ENCODE measurements at places on chromosomes 2 and 18. TPM values are rescaled to one million over a fixed set of nuclear protein-coding genes. Genes with fewer than 3 reads are reported as not detected.

Gene ZAP70
- 2.7 TPM for total RNA-seq

- DNase-seq = no peak
- H3K4me3 ChIP-seq = no peak overlapping the region
- no peaks in the 10 kb centered on the region for H3K36me3 ChIP-seq
- H3K27me3 ChIP-seq = no peaks in the 10 kb centered on the region
- no peaks in the 10 kb centered on the region for H3K4me1 ChIP-seq
Measured at GRCh38 chr2:237128026-237128703, 42.5 kb downstream of the COPS8 start.

Gene TMEM37
- 1.5 TPM for total RNA-seq

Gene AQP12A
- total RNA-seq = not detected

Gene CCL20
- total RNA-seq = not detected

DNA sequence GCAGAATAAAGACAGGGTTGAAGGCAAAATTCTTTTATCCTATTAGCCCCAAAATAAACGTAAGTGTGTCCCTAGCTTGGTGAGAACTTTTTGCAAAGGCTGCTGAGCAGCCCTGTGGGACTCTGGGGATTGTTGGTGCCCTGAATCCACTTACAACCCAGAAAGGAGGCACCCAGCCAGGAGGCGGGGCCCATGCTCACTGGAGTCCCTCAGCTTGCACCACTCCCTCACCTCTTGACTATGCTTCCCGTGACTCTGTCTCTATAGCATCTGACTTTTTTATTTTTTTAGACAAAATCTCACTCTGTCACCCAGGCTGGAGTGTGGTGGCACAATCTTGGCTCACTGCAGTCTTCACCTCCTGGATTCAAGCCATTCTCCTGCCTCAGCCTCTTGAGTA lies 15.8 kb upstream of the COL6A3 start:
- H3K27ac ChIP-seq = no peak overlapping the region
- H3K36me3 ChIP-seq = no peaks in the 10 kb centered on the region
- DNase-seq = no peak
- H3K27me3 ChIP-seq = no peaks in the 10 kb centered on the region
- H3K4me3 ChIP-seq = no peak overlapping the region
- peaks cover 13% of the 10 kb centered on the region for H3K4me1 ChIP-seq

DNA sequence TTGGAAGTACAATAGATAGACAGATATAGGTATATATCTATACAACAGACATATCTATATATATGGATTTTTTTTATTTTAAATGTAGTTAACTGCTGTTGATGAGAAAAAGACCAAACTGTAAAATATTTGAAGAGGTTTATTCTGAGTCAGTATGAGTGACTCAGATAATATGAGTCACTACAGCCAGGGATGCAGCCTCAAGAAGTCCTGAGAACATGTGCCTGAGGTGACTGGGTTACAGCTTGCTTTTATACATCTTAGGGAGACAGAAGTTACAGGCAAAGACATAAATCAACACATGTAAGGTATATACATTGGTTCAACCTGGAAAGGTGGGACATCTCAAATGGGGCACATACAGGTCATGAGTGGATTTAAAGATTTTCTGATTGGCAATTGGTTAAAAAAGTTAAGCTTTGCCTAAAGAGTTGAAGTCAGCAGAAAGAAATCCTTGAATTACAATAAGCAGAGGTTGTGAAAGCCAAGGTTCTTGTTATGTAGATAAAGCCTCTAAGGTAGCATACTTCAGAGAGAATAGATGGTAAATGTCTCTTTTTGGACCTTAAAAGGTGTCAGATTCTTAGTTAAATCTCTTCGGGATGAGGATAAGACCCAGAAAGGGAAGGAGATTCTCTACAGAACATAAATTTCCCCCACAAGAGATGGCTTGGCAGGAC lies 149.9 kb downstream of the RBM43 start:
- no peak overlapping the region for H3K4me3 ChIP-seq
- H3K4me1 ChIP-seq = no peaks in the 10 kb centered on the region
- no peaks in the 10 kb centered on the region for H3K36me3 ChIP-seq

Gene HOXD8
- not detected for total RNA-seq

DNA sequence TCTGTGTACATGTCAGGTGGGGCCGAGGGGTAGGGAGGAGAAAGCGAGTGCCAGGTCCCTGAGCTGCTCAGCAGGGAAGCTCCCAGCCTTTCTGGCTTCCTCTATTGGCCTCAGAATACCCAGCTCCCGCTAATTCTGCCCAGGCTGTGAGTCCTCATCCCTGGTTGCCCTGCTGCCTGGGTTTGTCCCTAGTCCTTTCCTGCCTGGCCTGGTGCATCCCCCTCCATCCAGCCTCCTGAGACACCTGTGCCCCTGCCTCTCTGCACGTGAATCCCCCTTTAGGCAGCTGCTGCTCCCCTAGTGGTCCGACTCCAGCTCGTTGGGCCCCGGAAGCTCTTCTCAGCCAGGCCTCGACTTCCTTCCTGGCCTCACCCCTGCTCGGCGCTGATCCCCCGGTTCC lies 54.6 kb downstream of the INHBB start:
- no peak overlapping the region for H3K27ac ChIP-seq
- no peak for DNase-seq
- H3K4me3 ChIP-seq = no peak overlapping the region
- H3K36me3 ChIP-seq = no peaks in the 10 kb centered on the region

DNA sequence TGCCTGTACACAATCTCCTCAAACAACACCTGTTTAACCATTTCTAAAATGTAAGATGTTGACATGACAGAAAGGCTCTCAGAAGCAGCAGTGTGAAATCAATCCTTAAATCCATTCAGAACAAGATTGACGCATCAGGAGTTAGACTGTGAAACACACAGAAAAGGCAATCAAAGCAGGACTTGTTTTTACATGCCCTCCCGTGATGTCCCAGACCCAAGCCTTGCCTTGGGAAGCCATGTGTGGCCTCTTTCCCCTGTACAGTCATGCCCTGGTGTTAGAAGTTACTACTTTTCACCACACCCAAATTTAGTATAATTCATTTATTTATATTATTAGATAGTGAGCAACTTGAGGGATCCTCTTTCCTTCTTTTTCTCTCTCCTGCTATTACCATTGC lies 115.7 kb downstream of the NCKAP5 start:
- no peak for DNase-seq
- H3K27ac ChIP-seq = no peak overlapping the region
- no peaks in the 10 kb centered on the region for H3K27me3 ChIP-seq
- H3K4me3 ChIP-seq = no peak overlapping the region

- DNase-seq = no peak
- H3K4me3 ChIP-seq = no peak overlapping the region
- H3K27me3 ChIP-seq = no peaks in the 10 kb centered on the region
- H3K27ac ChIP-seq = no peak overlapping the region
- no peaks in the 10 kb centered on the region for H3K4me1 ChIP-seq
Measured at GRCh38 chr2:174673876-174674275, 76.3 kb upstream of the WIPF1 start.

DNA sequence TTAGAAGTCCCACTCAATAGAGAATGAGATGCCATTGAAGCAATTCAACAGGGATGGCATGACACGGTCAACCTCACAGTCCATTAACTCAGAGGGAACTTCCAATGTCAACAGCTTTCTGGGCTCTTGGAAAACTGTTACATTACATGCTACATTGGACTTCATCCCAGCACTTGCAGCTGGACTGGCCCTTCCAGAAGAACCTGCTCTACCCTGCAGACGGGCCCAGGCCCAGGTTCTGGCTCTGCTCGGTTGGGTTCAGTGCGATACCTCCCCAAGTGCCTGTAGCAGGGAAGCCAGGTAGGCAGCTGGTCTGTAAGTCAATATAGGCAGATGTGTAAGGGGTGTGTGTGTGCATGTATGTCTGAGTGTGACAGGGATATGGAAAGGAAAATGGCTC lies 12.9 kb downstream of the LAMA1 start:
- DNase-seq = no peak
- H3K36me3 ChIP-seq = no peaks in the 10 kb centered on the region
- H3K4me1 ChIP-seq = no peaks in the 10 kb centered on the region
- no peak overlapping the region for H3K27ac ChIP-seq
- H3K27me3 ChIP-seq = no peaks in the 10 kb centered on the region

DNA sequence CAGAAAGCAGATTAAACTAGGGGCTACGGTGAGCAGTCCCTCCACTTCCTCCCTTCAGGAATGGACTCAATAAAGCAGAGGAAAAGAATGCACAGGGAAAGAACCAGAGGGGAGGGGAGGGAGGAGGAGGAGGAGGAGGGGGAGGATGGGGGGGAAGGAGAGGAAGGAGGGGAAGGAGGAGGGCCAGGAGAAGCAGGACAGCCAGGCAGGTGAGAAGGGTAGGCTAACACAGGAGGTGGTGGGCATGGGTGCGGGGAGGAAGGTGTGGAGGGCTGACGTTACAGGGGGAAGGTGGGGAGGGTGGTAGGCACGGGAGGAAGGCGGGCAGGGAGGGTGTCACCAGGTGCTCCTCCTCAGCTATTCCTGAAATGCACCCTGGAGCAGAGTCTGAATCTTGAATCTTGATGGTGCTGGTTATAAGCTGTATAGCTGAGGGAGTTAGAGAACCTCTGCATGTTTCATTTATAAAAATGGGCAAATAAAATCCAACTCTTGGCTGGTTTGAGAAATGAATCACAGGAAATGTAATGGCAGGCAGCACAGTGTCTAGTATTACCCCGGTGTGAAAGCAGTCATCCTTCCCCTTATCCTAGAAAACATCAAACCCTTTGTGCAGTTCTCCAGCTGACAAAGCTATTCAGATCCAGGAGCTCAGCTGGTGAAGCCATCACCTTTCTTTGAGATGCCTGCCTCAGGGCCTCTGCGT lies 3.4 kb downstream of the TMEM18 start:
- peaks cover 3% of the 10 kb centered on the region for H3K4me1 ChIP-seq
- no peak overlapping the region for H3K27ac ChIP-seq
- DNase-seq = peak; percentile 23
- no peak overlapping the region for H3K4me3 ChIP-seq
- H3K36me3 ChIP-seq = peaks cover 13% of the 10 kb centered on the region
- no peaks in the 10 kb centered on the region for H3K27me3 ChIP-seq

DNA sequence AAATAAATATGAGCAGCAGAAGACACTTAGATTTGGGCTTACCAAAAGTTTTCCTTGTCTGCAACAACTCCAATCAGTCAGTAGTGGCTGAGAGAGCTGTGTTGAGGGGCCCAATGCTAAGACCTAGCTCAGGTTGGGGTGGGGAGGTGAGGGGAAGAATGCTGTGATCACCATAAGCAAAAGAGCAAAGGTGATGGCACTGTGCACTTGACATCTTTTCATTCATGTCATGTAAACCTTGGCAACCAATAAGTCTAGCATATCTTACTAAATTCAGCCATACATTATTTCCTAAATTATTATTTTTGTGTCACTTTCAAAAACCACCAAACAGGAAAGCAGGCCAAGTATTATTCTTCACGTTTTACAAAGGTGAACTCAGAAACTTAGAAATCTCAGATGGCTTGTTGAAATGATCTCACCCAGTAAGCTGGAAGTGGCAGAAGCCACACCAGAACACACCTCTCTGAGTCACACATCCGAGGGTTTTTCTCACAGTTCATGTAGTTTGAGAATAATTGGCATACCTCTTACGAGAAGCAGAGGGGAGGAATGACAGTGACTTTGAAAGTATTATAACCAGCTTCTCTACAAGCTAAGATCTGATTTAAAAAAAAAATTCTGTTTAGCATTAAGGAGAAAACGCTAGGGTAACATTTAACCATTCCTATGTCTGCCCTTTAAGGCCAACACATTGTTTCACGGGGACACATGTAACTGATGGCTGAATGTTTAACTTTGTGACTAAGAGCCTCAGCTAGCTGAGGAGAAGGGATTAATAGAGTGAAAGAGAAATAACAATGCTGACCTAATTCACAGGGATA lies 43.3 kb upstream of the SETBP1 start:
- no peak overlapping the region for H3K4me3 ChIP-seq
- H3K27ac ChIP-seq = no peak overlapping the region
- H3K27me3 ChIP-seq = no peaks in the 10 kb centered on the region
- H3K36me3 ChIP-seq = no peaks in the 10 kb centered on the region
- peaks cover 14% of the 10 kb centered on the region for H3K4me1 ChIP-seq
- no peak for DNase-seq

Gene ARPC2
- total RNA-seq = 250 TPM

GRCh38 chr2:96526615-96527285 lies 9.8 kb upstream of the ARID5A start:
- H3K4me1 ChIP-seq = peaks cover 7% of the 10 kb centered on the region
- H3K36me3 ChIP-seq = no peaks in the 10 kb centered on the region
- H3K4me3 ChIP-seq = no peak overlapping the region
- peaks cover 4% of the 10 kb centered on the region for H3K27me3 ChIP-seq
- H3K27ac ChIP-seq = no peak overlapping the region

GRCh38 chr2:17571681-17572080 lies 31.2 kb downstream of the VSNL1 start:
- H3K27me3 ChIP-seq = no peaks in the 10 kb centered on the region
- H3K4me3 ChIP-seq = no peak overlapping the region
- no peak for DNase-seq
- no peaks in the 10 kb centered on the region for H3K36me3 ChIP-seq
- H3K4me1 ChIP-seq = no peaks in the 10 kb centered on the region

- no peak overlapping the region for H3K27ac ChIP-seq
- H3K4me3 ChIP-seq = no peak overlapping the region
- H3K4me1 ChIP-seq = peaks cover 13% of the 10 kb centered on the region
- H3K27me3 ChIP-seq = no peaks in the 10 kb centered on the region
- DNase-seq = no peak
Measured at GRCh38 chr2:202608142-202608852, 26.5 kb upstream of the FAM117B start.

GRCh38 chr2:109260886-109261700 lies 132.1 kb downstream of the SH3RF3 start:
- H3K27me3 ChIP-seq = peaks cover 16% of the 10 kb centered on the region
- H3K27ac ChIP-seq = no peak overlapping the region
- no peak overlapping the region for H3K4me3 ChIP-seq
- no peaks in the 10 kb centered on the region for H3K36me3 ChIP-seq
- peak; percentile 20 for DNase-seq
- H3K4me1 ChIP-seq = peaks cover 6% of the 10 kb centered on the region

Gene SULT1C4
- 9.3 TPM for total RNA-seq

GRCh38 chr2:215428060-215428910 lies 7.6 kb downstream of the FN1 start:
- no peak for DNase-seq
- H3K36me3 ChIP-seq = peaks cover 32% of the 10 kb centered on the region
- peaks cover 4% of the 10 kb centered on the region for H3K4me1 ChIP-seq
- H3K27me3 ChIP-seq = no peaks in the 10 kb centered on the region
- no peak overlapping the region for H3K27ac ChIP-seq
- H3K4me3 ChIP-seq = no peak overlapping the region
